ENCODE measurements at places on chromosomes 16 and 17. TPM values are rescaled to one million over a fixed set of nuclear protein-coding genes. Genes with fewer than 3 reads are reported as not detected.
A peak's percentile ranks its signal among the peaks of the same experiment; 100 is the strongest.

Gene DOC2B
- 4.8 TPM for polyA plus RNA-seq

Gene SLC5A10
- 0.12 TPM for polyA plus RNA-seq

Gene SDR42E1
- polyA plus RNA-seq = 1.0 TPM

Gene PERCC1
- 0.29 TPM for polyA plus RNA-seq

Gene TP53TG3
- not detected for polyA plus RNA-seq

Gene TP53TG3F
- polyA plus RNA-seq = not detected

Gene TNFRSF17
- polyA plus RNA-seq = 0.32 TPM

Gene STH
- not detected for polyA plus RNA-seq

GRCh38 chr16:57908409-57908987 lies 62.4 kb downstream of the CNGB1 start:
- no peak for DNase-seq

DNA sequence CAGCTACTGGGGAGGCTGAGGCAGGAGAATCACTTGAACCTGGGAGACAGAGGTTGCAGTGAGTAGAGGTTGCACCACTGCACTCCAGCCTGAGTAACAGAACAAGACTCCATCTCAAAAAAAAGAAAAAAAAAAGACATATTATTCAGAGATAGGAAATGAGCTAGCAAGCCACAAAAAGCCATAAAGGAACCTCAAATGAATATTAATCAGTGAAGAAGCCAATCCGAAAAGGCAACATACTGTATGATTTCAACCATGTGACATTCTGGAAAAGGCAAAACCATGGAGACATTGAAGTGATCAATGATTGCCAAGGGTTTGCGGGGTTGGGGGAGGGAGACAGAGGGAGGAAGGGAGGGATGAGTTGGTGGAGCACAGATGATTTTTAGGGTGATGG lies 8.4 kb upstream of the EXOC7 start:
- DNase-seq = no peak

DNA sequence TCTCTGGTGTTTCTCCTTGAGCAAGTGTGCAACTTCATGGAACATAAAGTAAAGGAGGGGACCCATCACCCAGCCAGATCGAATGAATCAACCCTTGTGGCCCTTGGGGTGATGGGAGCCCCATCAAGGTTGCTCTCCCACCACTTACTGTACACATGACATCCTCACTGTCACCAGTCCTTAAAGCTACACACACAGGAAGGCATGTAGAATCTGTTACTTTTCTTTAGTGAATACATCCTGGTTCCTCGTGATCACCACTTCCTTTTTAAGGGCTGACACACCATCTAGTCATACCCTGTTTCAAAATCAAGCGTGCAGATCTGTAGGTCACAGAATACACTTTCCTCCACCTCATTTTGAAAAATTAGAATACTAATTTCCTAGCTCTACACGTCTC lies 22.6 kb upstream of the MPHOSPH6 start:
- peak; percentile 27 for DNase-seq

DNA sequence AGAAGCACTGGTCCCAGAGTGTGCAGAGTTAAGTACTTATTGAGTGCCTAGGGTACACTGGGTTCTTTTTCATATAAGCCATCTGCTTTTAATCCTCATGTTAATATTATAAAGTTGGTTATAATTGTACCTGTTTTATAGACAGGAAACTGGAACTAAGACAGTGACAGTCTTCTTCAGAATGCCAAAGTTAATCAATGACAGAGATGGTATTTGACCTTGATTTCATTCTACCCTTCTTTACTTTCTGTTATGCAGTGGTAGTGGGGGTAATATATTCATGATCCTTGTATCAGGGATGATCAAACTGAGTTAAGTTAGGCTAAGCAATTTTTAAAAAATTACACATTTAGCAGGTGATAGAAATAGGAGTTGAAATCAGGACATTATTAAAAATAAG lies 108.6 kb upstream of the GOT2 start:
- no peak for DNase-seq

- no peak for DNase-seq
Measured at GRCh38 chr17:55233840-55234239, 30.9 kb upstream of the HLF start.

DNA sequence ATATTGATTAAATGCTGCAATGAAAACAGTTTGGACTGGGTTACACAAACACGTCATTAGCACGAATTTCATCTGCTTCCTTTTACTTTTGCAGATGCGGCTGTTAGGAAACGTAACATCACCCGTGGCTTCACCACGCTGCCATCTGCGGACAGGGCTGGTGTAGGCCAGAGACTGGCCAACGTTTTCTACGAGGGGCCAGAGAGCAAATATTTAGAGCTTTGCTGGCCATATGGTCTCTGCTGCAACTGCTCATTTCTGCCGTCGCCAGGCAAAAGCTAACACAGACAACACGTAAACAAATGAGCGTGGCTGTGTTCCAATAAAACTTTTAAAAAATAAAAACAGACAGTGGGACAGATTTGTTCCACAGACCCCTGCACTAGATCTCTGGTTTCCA lies 96.6 kb downstream of the ENGASE start:
- DNase-seq = peak; percentile 16

GRCh38 chr17:44759086-44759915 lies 513 bp downstream of the ADAM11 start:
- DNase-seq = no peak

DNA sequence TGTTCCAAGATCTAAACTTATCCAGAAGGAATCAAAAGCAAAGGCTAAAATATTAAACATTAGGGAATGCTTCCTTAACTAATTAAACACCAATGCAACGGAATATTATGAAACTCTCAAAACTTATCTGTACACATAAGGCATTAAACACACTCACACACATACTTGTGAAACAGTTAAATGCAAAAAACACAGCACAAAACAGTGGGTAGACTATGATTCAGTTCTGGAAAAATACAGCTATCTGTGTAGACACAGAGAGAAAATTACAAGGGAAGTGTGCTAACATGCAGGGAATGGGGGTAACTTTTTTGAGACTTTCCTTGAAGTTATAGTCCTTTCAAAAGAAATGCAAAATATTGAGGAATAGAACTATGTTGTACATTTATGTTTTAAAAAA lies 36.7 kb upstream of the CCL1 start:
- no peak for DNase-seq

GRCh38 chr16:9251026-9251425 lies 159.6 kb downstream of the HAPSTR1 start:
- no peak for DNase-seq

DNA sequence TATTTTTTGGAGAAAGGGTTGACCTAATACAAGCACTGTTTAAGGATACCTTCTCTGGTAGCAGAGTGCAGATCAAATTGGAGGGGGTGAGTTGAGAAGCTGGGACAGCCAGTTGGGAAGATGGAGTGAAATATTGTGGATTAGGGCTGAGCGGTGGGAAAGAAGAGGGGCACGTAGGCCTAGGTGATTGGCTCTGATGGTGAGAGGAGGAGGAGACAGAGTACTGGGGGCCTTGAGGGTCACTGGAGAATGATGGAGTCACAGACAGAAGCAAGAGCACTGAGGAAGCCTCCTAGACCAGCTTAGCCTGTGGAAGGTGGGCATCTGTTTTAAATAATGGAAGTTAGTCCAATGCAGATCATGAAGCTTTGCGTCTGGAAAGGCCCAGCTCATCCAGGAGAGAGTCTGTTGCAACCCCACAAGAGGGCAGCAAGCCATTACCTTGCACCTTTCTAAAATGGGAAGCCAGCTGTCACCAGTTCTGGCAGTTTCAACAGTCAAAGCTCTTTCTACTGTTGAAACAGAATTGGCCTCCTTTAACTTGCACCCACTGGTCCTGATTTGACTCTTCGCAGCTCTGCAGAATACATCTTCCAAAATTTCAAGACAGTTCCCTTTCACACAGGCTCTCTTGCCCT lies 11.8 kb downstream of the SLC9A5 start:
- DNase-seq = no peak

DNA sequence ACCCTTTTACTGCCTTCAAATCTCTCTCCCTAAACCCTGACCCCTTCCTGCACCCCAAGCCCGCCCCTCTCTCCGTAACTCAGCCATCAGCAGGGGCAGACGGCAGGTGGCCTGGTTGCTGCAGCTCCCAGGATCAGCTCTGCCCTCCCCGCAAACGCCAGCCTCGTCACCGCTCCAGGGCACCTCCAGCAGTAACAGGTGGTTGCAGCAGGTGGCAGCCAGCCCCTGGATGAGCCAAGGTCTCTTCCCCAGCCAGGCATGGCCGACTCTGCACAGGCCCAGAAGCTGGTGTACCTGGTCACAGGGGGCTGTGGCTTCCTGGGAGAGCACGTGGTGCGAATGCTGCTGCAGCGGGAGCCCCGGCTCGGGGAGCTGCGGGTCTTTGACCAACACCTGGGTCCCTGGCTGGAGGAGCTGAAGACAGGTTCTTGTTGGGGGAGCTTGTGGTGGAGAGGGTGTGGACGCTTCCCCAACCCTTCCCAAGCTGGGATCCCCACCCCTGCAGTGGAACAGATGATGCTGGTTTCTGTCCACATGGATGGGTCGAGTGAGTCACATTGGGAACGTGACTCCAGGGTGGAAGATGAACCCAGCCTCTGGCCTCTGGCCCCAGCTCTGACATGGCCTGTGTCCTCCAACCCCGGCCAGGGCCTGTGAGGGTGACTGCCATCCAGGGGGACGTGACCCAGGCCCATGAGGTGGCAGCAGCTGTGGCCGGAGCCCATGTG lies 558 bp downstream of the HSD3B7 start:
- DNase-seq = no peak

DNA sequence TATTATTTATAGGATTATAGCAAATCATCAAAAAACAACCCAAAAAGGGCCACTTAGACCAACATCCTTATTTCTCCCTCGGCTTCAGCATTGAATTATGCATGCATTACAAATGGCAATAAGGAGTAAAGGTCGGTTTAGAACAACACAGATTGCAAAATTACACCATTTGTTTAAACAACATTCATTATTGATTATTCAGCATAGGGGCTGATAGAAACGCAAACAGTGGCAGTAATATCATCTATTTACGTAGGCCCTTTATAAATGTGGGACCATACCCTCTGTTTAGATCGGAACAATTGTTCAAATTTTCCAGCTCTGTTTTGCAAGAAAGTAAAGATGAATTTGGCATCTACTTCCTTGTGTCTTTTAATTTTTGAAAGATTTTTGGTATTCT lies 153.3 kb downstream of the WWOX start:
- no peak for DNase-seq

GRCh38 chr17:29102046-29102445 lies 59.1 kb downstream of the PIPOX start:
- DNase-seq = no peak

- DNase-seq = no peak
Measured at GRCh38 chr17:34436607-34437006, 73.6 kb upstream of the CCL1 start.

- no peak for DNase-seq
Measured at GRCh38 chr17:62191390-62192361, 126.6 kb upstream of the MED13 start.

GRCh38 chr17:76532072-76532651 lies 5.3 kb downstream of the CYGB start:
- DNase-seq = no peak

DNA sequence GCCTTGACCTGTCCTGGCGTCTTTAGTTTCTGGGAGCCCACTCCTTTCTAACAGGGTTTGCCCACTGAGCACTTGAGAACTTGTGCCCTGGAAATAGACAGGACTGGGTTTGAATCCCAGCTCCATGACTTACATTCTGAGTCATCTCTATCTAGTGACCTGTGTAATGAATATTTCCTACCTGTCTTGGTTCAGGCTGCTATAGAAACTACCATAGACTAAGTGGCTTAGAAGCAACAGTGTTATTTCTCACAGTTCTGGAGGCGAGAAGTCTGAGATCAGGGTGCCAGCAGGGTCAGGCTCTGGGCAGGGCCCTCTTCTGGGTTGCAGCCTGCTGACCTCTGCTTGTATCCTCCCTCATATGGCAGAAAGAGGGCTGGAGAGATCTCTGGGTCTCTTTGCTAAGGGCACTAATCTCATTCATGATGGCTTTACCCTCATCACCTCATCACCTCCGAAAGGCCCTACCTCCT lies 110.7 kb upstream of the DHX40 start:
- DNase-seq = no peak

DNA sequence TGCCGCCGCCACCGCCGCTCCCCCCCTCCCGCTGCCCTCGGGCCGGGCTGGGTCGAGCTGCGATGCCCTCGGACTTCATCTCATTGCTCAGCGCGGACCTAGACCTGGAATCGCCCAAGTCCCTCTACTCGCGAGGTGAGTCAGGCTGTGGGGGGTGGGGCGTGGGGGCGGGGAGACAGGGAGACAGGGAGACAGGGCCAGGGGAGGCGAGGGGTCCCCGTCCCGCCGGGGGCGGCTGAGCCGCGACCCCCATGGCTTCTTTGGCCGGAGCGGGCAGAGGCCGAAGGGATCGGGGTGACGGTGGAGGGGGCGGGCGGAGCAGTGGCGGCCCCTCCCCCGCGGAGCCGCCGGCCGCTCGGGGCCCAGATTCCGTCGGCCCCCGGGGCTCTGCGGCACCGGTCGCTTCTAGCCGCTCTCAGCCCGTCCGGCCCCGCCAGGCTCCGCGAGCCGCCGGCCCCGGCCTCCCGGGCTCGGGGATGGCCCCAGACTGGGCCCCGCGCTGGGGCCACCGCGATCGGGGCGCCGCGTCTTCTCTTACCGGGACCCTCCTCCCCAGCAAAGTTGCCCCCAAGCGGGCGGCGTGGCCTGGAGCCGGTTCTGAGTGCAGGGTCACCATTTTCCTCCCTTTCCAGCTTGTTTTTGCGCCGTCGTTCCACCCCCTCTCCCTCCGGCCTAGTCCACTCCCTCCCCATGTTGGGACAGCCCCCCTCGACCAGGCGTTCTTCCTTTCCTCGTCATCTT lies 644 bp downstream of the NFAT5 start:
- DNase-seq = peak; percentile 90

- DNase-seq = no peak
Measured at GRCh38 chr16:17491140-17491662, 20.4 kb upstream of the XYLT1 start.

DNA sequence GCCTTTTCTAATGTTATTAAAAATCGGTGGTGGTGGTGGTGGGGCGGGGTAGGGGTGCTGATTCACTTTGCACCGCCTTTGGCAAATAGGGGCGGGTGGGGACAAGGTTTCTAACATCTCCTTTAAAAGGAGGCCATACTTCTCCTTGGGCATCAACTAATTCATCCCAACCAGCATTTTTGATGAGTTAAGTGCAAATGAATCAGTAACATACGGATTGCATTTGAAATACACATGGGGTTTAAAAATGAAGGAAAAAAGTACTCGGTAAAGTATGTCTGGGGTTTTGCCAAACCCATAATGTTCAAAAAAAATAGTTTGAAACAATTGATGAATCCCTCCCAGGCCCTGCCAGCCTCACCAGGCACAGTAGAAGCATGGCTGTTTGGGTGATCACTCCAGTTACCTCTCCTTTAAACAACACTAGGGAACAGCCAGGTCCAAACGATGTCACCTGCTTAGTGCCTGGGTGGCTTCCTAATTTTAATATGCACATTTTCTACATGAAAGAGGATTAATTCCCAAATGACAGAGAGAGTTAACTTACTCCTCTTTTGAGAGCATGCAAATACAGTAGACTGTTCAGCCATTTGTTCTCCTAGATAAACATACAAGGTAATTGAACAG lies 107.2 kb downstream of the ANKFN1 start:
- no peak for DNase-seq

All from muscle of back (tissue), 13 donors.